COR-L47 (cell line): ENCODE measurements at places on chromosomes 11 and 22.

- DNase-seq, result no peak
These were observed 116.9 kb upstream of the SNX19 start for GRCh38 chr11:131033151-131033651.

- no peak for DNase-seq
These were observed 41.7 kb upstream of the SMTN start for GRCh38 chr22:31039393-31039792.

DNA sequence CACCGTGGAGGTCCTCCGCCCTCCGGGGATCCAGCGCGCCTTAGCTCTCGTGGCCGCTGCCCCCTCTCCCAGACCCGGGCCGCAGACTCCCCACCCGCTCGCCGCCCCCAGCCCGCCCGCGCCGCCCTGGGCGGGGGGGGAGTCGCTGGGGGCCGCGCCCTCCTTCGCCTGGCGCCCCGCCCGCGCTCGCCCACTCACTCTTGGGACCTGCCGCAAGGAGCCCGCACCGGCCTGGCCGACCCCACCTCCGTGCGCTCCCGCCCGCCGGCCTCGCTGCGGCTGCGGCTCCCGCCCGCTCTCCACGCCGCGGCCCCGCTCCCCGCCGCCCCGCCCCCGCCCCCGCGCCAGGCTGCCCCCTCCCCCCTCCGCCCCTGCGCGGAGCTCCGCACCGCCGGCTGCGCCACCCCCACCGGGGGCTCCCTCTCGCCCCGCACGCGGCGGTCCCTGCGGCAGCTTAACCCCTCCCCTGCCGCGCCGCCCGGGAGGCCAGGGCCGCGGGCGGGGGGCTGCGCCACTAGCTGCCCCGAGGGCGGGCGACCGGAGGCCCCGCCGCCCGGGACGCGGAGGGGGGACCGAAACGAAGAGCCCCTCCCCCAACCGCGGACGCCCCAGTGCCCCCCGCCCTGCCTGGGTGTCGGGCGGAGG, 724 bp upstream of the RASGRP2 start:
- no peak for DNase-seq

- no peak for DNase-seq
These were observed 277.3 kb downstream of the CASP12 start for GRCh38 chr11:104620991-104621390.

DNA sequence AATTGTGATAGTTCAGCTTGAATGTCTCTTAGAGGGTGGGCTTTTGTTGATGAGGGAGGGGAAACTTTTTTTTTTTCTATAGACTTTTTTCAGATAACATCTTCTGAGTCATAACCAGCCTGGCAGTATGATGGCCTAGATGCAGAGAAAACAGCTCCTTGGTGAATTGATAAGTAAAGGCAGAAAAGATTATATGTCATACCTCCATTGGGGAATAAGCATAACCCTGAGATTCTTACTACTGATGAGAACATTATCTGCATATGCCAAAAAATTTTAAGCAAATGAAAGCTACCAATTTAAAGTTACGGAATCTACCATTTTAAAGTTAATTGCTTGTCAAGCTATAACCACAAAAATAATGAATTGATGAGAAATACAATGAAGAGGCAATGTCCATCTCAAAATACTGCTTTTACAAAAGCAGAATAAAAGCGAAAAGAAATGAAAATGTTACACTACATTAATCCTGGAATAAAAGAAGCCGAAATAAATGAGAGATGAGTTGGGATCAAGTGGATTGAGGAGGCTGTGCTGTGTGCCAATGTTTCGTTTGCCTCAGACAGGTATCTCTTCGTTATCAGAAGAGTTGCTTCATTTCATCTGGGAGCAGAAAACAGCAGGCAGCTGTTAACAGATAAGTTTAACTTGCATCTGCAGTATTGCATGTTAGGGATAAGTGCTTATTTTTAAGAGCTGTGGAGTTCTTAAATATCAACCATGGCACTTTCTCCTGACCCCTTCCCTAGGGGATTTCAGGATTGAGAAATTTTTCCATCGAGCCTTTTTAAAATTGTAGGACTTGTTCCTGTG, 3.9 kb downstream of the MALAT1 start:
- DNase-seq, result no peak

- no peak for DNase-seq
These were observed 277.4 kb downstream of the BLID start for GRCh38 chr11:121838571-121838970.

GRCh38 chr11:115325523-115325922, 178.7 kb downstream of the CADM1 start:
- no peak for DNase-seq

DNA sequence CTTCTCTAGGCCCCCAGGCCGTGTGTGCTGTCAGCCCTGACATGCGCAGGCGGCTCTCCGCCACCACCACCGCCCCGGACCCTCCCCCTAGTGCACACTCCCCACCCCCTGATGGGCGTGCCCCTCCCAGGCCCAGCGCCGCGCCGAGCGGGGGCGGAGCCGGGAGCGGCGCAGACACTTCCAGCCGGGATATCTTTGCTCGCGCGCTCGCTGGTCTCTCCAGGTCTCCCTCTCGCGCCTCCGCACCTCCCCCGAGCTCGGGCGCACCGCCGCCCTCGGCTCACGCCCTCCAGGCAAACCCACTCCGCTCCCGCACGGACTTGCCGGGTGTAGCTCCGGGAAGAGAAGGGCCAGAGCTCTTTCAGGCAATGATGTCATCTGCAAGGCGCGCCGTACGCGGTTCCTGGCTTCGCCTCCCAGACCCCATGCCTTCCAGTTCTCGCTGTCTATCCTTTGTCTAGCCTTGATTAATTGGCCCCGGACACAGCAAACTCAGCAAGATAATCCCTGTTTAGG, at the start of gene SCN3B:
Gene SCN3B (minus strand): TSS at position 59 of the 516 bp plus-strand sequence. CDS start 823 bp downstream, outside the sequence.
- DNase-seq, result peak; percentile 81

GRCh38 chr11:124746621-124747243, 5.3 kb downstream of the VSIG2 start:
- no peak for DNase-seq

DNA sequence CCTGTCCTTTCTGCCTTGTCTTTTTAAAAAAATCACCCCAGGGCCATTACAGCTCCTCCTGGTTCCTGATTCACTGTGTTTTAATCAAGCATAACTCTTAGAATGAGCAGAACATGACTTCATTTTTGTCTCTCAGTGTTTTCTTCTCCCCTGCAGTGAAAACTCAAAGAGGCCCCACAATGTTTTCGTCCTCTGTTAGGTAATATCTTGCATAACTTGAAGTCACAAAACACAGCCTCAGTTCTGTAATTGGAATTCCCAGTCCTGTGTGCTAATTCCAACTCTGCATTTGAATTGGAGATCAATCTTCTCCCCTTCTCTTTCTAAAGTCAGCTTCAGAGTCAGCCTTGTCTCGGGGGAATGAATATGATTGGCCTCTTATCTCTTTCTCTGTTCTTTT, 186.5 kb upstream of the NAV2 start:
- DNase-seq, result no peak

- no peak for DNase-seq
These were observed 4.7 kb upstream of the POLD4 start for GRCh38 chr11:67357831-67358670.

GRCh38 chr11:61494381-61494961, 14.1 kb upstream of the LRRC10B start:
- no peak for DNase-seq

GRCh38 chr22:28012832-28013460, 93.9 kb upstream of the PITPNB start:
- no peak for DNase-seq

DNA sequence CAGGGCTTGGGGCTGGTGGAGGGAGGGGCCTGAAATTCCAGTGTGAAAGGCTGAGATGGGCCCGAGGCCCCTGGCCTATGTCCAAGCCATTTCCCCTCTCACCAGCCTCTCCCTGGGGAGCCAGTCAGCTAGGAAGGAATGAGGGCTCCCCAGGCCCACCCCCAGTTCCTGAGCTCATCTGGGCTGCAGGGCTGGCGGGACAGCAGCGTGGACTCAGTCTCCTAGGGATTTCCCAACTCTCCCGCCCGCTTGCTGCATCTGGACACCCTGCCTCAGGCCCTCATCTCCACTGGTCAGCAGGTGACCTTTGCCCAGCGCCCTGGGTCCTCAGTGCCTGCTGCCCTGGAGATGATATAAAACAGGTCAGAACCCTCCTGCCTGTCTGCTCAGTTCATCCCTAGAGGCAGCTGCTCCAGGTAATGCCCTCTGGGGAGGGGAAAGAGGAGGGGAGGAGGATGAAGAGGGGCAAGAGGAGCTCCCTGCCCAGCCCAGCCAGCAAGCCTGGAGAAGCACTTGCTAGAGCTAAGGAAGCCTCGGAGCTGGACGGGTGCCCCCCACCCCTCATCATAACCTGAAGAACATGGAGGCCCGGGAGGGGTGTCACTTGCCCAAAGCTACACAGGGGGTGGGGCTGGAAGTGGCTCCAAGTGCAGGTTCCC, at the start of gene APOC3:
Gene APOC3 (plus strand): TSS at position 383 of the 659 bp plus-strand sequence. CDS start 676 bp downstream, outside the sequence.
- no peak for DNase-seq

- DNase-seq, result no peak
These were observed 14.6 kb downstream of the PHLDA2 start for GRCh38 chr11:2914455-2915195.

DNA sequence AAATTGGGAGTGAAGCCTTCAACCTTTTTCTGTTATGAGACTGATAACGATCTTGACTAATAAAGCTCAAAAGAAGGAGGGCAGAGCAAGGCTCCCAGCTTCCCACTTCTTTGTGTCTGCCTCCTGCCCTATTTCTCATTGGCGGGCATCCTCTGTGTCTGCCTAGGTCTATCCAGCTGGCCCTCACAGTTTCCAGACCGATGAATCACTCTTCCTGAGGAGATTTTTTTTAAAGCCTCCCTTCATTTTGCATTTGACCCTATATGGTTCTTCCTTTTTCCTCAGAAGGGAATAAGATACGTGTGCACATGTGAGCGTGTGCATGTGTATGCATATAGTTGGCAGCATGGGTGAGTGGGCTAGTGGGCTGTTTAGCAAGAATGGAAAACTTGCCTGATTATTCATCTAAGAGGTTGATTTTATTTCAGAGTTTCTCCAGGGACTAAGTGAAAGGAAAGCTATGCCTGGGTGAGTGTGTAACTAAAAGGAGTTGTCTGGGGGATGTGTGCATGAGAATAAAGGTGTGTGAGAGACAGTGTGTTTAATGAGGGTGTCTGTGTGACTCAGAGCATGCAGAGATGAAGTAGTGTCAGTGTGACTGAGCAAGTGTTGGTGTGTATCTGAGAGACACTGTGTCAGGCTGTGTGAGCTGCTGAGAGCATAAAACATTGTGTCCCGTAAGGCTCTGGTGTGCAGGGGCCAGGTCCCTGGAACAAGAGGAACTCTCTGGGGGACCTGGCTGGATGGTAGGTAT, 12.2 kb downstream of the PHLDB1 start:
- no peak for DNase-seq

GRCh38 chr11:19344661-19345518, 104.1 kb upstream of the E2F8 start:
- DNase-seq, result peak; percentile 32

GRCh38 chr11:117535201-117535849, 207.7 kb downstream of the CEP164 start:
- DNase-seq, result peak; percentile 77

DNA sequence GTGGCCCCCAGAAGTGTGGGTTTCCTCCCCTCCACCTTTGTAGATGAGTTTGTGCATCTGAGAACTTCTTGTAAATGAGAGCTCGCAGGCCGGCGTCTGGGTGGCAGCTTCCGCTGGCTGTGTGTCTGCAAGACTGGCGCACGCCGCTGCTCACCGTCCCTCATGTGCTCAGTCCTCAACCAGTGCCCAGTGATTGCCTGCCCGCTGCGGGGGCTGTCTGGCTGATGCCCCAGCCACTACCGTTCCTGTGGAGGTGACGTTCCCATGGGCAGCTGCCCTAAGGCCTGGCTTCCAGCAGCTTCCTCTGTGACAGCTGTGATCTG, 8.8 kb downstream of the TBX1 start:
- no peak for DNase-seq

DNA sequence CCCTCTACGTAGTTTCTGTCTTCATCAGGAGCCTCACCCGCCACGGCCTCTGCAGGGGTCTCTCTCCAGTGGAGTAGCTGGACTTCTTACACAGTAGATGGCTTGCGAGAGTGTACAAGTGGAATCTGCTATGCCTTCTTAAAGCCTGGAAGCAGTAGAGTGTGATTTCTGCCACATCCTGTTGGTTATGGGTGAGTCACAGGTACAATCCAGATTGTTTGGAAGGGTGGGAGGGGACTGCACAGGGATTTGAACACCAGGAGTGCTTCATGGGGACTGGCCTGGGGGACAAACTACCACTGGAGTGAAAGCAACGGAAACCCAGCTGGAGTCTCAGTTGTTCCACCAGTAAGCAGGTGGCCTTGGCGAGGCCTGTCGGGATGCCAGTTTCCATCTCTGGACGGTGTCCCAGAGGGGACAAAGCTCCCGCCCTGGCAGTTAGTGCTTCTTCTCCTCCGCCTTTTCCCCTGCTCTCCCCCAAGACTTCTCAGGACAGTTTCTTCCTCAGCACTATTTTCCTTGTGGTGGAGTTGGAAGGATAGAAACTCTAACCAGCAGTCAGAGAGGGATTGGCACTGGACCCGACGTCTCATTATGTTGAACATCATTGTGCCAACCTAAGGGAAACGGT, 85.0 kb upstream of the RCN1 start:
- no peak for DNase-seq

- DNase-seq, result no peak
These were observed 1.1 kb upstream of the NOL12 start for GRCh38 chr22:37684803-37685615.

GRCh38 chr22:31508536-31508935, 12.2 kb downstream of the SFI1 start:
- DNase-seq, result no peak

DNA sequence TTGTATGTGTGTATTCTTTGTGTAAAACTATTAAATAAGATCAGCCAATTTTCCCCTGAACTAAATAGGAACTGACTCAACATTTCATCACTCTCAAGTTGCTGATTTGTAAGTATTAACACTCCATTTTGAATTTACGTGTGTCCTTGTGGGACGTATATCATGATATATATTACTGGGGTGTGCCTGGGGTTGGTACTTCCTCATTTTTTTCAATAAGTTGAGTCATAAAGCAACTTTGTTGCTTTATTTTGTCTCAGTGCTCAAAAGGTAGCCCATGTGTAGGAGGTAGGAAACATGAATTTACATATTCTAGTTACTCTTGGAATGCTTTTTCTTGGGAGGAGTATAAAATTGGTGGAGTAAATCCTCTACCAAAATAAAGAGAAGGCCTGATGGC, 193.9 kb upstream of the RAG2 start:
- no peak for DNase-seq

GRCh38 chr11:16993495-16993894, 20.7 kb downstream of the PLEKHA7 start:
- no peak for DNase-seq
